GM03348 (cell line): ENCODE measurements at places on chromosomes 11 and 22.

DNA sequence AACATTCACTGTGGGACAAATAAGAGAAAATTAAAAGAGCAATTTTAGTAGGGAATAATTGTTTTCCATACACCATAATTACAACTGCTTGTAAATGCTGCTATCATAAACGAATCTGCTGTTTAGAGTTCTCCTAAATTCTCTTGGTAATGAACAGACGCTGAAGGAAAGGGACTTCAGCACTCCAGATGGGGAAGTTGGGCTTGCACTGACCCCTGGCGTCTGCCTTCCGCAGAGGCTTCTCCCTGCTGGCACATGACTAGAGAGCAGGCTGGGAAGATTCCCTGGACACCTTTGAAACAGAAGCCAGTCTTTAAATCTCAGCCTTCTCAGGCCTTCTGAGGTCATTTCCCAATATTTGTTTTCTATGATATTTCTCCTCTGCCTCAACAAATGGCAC lies 84.1 kb downstream of the NXPE2 start:
- DNase-seq = peak; percentile 80

GRCh38 chr11:132114185-132114584 lies 743.8 kb downstream of the NTM start:
- no peak for DNase-seq

DNA sequence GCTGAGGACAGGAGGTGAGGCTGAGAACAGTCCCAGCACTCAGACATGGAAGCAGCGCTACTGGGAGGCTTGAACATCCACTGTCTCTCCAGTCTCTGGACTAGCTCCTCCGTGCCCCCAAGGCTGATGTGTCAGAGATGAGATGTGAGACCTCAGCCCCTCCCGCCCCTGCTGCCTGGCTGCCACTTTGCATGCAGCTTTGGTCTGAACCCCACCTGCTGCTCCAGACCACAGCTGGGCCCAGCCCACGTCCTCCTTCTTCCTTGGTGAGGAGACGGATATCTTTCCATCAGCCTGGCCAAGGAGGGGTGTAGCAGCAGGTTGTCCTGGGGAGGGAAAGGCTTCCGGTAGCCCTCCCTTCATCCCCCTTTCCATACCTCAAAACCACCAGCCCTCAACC lies 148.0 kb upstream of the B3GAT1 start:
- DNase-seq = no peak

DNA sequence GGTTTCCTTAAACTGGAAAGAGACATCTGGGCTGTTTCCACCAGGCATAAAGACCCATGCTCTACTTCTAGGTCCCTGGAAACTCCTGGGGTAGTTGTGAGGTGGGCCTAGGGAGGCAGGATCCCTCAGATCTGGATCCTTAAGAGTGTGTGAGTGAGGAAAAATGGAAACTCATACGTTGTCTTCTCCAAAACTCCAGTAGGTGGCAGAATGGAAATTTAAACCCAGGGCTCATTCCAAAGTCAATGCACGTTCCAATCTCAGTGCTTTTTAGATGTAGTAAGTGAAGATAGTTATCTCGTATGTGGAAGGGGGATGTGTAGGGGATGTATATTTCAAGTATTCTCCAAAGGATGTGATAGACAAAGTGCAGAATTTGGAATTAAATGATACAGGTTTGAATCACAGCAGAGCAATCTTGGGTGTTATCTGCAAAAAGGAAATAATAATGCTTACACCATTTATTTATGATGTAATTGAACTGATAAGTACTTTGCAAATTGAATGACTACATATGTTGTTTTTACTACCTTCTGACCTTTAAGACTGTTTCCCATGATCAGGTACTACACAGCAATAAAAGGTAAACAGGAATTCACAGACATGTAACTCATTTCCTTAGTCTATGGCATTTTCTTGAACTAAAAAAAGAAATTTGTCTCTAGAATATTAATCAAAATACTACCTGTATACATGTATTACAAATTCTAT lies 13.1 kb upstream of the MMP1 start:
- peak; percentile 43 for DNase-seq

DNA sequence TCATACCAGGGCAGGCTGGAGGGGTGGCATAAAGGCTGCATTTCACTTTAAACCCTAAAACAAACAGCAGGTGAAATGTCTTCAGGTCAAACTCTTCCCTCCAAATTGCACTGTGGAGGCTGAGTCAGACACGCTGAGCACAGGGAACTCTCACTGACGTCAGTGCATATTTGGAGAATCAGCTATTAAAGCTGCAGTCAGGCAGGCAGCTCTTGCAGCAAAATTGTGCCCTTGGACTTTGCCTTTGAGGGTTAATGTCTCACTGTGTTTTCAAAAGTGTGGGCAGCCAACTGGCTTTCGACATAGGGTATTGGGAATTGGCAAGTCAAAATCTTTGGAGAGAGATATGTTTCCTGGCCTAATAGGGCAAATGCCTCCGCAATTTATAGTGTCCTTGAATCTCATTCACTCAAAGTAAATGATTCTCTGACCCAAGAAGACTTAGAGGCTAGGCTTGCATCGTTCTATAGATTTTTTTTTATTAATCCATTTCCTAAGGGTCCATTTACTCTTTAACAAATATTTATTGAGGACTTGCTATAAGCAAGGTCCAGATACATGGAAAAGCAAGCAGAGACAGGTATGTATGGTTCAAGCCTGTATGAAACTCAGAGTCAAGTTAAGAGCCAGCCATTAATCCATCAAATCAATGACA lies 27.7 kb upstream of the SMCO4 start:
- peak; percentile 60 for DNase-seq

DNA sequence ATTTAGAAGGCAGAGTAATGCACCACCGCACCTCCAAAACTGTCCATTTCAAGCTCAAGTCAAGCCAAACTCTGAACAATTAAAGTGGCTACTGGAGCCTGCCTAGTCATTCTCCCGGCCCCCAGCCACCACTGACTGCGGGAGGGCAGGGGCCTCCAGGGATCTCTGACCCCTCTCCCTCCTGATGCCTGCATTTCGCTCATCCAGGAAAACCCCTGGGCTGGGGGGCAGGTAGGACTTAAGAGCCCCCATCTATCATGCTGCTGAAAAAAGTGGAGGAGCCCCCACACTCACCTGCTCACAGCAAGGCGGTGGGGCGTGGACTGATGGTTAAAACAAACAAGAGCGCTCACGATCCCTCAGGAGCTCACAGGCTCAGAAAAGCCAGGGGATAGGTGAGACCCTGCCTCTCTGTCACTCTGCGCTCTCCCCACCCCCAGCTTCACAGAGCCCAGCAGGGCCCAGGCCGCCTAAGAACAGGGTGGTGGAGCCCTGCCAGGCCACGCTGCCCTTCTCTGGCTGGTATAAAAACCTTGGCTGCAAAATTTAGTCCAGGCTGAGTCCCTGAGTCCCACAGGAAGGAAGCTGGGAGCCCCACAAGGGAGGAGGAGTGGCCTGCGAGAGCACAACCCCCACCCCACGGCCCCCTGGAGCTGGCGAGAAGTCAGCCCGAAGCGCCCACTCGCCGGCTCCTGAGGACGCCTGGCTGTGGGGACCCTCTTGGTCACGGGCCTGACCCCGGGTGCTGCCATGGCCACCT lies 21.0 kb upstream of the MOB2 start:
- DNase-seq = no peak

GRCh38 chr11:80980227-80980626 lies 1539.4 kb upstream of the TENM4 start:
- DNase-seq = no peak

- DNase-seq = peak; percentile 70
These were observed 1.1 kb downstream of the SHANK2 start for GRCh38 chr11:71251151-71251721.

DNA sequence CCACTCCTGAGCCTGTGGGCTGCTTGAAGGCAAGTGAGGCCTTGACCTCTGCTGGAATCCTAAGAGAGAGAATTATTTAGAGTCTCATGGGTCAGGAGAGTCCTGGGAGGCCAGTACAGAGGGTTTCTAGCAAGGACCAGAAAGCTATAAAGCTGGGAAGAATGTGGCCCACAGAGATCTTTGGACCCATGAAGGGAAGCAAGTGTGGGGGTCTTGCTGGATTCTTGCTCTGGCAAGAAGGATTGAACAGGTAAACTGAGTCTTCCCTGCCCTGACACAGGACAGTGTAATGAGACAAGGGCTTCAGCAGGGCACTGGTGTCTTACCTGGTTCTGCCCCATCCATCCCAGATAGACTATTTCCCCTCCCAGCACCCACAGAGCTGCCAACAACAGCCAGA lies 18.4 kb downstream of the EIF3F start:
- DNase-seq = no peak

DNA sequence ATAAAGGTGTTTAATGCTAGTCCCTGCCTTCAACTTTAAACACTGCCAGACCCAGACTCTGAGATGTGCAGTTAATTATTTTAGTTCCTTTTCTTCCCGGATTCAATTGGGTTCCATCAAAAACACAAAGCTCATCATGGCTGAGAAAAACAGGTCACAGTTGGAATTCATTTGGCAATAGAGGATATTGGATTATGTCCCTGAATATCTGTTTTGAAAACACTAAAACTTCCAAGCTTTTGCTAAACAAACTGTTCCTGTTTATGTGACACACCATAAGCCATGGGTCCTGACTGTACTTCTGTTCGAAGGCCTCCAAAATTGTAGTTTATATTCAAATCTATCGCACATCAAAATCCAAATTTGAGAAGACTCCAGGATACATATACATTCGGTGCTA lies 150.7 kb downstream of the TRPC6 start:
- DNase-seq = no peak

GRCh38 chr11:2831781-2832532 lies 53.6 kb downstream of the CDKN1C start:
- no peak for DNase-seq
